ENCODE measurements at places on chromosomes 4 and X.

DNA sequence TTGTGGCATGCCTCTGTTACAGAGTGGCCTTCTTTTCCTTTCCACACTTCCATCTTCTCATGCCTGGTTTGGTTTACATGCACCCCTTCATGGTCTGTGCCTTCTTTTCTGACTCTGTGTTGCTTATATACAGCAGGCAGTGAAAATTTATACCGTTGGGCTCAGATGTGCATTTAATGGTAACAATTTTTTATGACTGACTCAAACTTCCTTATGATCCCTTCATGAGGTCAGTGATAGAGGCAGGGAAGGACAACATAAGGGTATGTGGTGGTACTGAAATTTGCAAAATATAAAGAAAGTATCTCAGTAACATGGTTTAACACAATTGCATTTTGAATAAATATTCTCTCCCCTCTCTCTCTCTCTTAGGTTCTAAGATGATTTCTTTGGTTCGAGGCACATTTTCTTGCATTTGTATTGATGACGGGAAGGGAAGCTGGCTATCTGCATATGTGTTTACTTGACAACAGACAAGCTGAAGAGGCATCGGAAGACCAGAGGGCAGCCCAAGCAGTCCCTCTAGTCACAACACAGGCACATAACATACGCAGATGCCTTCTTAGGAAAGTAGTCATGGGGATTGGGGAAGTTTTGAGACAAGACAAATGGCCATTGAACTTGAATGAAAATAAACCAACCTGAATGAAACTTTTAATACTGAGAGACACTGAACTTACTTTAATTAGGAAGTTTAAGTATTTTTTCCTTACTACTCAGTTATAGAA is 163.3 kb upstream of the LEF1 start:
- no peak for DNase-seq

DNA sequence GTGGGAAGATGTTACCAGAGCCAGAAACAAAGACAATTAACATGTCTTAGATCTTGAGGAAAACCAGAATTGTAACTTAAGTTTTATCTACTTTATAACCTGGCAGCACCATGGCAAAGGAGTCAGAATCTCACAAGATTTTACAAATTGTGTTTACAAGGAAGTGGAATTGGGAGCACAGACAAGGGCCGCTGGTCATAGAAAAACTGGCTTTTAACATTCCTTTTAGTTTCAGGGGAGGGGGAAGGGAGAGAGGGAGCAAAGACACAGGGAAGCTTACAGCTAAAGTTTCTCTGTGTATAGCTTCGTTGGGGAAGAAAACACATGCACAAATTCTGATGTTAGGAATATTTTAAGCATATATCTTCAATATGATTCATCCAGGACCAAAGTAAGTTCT is 10.3 kb upstream of the UGT2B11 start:
- DNase-seq, result no peak

GRCh38 chrX:44904542-44905115 is 31.6 kb downstream of the KDM6A start:
- DNase-seq, result no peak

GRCh38 chr4:150578745-150579501 is 3.0 kb upstream of the MAB21L2 start:
- no peak for DNase-seq

GRCh38 chrX:48910926-48911411 is 477 bp downstream of the SLC35A2 start:
- DNase-seq, result no peak

DNA sequence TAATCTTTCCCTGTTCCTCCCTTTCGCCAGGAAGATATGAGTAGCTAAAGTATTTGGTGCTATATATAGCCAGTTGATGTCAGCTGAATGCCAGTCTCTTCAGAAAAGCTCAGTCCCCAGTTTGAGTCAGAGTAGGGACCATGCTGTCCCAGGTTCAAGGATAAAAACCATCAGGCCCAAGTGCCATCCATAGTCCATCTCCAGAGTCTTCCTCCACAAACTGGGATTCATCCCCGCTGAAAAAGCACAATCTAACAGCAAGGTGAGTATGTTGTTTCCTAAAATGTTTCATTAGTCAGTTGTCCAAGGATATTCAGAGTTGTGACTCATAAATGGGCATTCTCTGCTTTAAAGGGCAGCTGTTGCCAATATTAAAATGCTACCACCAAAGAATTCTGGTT is at the start of gene MYOZ2:
TSS of gene MYOZ2 (plus strand) at position 112 of the 401 bp plus-strand sequence. CDS start 694 bp downstream, outside the sequence.
- DNase-seq, result no peak

- peak; percentile 74 for DNase-seq
These were observed 18.2 kb downstream of the MRFAP1 start for GRCh38 chr4:6658597-6659075.

DNA sequence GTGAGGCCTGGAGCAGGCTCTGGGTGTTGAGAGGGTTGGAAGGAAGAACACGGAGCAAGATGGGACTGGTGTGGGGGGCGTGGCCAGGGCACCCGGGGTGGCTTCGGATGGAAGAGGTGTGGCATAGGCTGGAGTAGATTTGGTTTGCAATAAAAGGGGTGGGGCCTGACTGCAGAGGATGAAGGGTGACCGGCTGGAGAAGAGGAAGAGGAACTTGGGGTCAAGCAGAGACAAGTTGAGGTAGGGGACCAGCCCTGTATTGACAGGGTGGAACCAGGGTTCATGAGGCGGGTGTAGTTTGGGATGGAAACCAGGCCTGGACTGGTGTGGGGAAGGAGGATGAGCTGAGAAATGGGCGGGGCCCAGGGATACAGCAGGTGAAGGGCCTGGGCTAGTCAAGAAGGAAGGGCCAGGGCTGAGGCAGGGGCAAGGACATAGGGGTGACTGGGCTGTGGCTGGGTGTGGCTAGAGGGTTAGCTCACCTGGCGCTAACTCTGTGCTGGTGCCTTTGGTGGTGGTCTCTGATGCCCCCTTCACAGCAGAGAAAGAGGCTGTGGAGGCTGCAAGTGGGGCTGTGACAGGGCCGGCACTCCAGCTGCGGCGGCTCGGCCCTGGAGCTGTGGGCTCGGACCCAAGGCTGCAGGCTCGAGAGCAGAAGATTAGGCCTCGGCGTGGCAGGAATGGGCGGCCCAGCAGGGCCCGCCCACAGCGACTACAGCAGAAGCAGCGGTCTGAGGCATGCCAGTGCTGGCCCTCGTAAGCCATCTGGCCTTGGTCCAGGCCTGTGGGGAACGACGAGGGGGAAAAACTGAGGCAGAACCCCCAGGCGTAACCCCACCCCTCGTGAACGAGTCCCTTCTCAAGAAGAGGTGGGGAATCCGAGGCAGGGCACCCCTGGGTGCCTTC is 5.0 kb downstream of the PLP2 start:
- DNase-seq, result no peak

- no peak for DNase-seq
These were observed 47.0 kb downstream of the SCLT1 start for GRCh38 chr4:129046055-129046959.

GRCh38 chrX:40065296-40066046 is 32.3 kb downstream of the BCOR start:
- no peak for DNase-seq

GRCh38 chr4:47926667-47927258 is 12.4 kb upstream of the NFXL1 start:
- peak; percentile 45 for DNase-seq

DNA sequence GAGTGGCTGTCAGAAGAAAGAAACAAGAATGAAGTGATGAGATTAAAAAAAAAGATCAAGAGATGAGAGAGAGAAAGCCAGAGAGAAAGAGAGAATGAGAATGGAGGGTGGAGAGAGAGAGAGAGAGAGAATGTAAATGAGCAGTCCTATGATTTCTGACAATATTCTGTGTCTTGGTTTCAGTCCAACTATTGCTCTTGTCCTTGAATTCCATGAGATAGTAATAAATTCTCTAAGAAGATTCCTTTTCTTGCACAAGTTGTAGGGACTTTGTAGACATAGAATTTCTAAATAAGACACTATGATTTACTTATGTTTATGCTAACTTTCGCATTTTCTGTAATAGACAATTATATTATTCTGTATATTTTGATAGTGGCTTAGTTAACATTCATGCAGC is 149.6 kb upstream of the CTSO start:
- DNase-seq, result no peak

DNA sequence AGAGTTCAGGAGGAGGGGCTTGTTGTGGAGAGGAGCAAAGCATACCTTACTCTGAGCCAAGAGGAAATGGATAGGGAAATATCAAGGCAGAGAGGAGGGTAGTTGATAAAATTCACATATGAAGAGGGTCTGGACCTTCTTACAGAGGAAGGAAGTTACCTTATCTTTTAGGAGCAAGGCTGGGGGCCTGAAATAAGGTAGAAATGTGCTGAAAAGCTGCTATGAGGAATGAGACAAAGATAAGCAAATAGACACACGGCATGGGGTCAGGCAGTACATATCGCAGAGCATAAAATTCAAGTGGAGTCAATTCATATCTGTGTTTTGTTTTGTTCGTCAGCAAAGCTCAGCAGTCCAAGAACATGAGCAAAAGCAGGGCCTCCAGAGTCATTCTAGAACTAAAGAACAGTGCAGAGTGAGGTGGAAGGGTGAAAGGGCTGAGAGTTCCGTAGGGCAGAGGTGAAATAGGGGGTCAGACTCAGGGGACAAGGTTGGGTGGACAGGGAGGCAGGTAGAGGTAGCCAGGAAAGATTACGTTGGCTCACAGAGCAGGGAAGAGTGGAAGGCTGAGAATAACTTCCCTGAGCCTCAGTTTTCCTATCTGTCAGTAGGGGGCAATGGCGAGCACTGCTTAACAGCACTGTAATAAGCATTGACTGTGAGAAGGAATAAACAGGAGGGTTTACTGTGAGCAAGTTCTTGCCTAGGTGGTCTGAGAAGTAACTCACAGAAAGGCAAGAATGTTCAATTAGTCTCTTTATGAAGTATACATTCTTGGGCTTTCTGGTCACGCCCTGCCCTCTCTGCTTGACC is 9.2 kb downstream of the VSIG4 start:
- DNase-seq, result peak; percentile 30

- DNase-seq, result no peak
These were observed 19.6 kb upstream of the TCEAL4 start for GRCh38 chrX:103565752-103566151.

DNA sequence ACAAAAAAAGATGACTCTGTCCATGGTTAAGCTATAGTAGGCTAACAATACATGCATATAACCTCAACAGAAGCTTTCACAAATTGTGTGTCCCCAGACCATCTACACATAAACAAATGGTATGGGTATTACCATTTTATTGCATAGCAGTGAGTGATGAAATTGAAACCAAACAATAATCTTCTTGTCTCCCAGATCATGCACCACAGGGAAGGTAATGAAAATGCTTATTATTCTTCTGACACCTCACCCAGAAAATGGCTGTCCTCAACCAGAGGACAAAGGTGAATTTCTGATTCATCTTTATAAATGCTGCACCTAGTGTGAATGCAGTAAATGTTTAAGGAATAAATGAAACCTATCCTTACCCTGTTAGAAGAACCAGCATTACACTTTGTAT is 8.0 kb downstream of the PRSS12 start:
- no peak for DNase-seq

DNA sequence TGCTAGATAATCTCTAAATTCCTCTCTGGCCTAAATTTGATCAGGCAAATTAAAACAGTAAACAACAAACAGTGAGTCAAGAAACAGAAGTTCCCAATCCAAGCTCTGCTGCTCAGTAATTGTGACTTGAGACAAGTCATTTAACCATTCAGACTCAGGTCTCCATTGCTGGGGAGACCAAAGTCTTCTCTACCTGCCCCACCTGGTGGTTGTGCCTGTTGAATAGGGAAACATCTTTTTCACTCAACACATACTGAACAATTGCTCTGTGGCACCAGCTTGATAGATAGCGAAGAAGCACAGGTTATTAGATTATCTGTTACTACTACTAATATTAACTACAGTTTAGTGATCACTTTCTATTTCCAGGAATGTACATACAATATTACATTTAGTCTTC is 112.1 kb upstream of the EOLA2 start:
- DNase-seq, result no peak

DNA sequence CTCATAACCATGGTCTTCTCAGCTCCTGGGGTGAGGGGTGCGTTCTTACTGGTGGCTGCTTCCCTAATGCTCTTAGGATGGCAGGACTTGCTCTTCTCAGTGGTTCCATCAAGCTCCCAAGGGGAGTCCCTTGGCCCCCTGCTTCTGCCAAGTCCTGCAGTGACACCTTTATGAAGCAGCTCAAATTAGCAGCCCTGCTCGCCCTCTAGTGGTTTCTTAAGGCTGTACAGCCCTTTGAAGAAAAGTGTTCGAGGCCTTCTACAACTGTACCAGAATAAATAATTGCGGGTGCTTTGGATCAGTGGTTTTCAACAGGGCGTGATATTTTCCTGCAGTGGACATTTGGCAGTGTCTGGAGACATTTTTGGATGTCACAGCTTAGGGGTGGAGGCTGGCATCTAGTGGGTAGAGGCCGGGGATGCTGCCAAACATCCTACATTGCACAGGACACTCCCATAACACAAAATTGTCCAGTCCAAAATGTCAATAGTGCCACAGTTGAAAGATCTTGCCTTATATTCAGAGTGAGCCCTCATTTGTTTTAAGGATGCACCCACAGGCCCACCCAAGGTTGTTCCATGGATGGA is 204.7 kb upstream of the S100G start:
- peak; percentile 47 for DNase-seq

GRCh38 chr4:172998527-172999469 is 169.8 kb upstream of the GALNT7 start:
- no peak for DNase-seq

DNA sequence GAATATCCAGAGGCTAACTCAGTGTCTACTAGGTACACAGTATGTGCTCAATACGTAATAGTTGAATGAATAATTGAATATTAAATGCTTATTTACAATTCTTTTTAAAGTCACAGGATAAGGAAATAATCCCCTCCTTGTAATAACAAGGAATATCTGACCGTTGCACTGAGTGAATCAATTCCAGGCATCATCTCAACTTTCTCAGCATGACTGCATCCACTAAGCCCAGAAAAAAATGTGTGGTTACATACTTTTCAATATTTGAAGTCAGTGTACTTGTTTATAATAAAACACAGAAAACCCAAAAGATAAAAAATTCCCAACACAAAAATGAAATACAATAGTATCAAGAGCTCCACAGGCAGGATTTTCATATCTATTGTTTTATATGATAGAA is 105.4 kb downstream of the TMEM144 start:
- DNase-seq, result no peak

Data from CD4-positive, alpha-beta memory T cell (primary cell).